ENCODE measurements at places on chromosomes 1 and 21.
A peak's percentile ranks its signal among the peaks of the same experiment; 100 is the strongest.

GRCh38 chr1:78911956-78912880, 94.3 kb downstream of the ADGRL4 start:
- DNase-seq = no peak

DNA sequence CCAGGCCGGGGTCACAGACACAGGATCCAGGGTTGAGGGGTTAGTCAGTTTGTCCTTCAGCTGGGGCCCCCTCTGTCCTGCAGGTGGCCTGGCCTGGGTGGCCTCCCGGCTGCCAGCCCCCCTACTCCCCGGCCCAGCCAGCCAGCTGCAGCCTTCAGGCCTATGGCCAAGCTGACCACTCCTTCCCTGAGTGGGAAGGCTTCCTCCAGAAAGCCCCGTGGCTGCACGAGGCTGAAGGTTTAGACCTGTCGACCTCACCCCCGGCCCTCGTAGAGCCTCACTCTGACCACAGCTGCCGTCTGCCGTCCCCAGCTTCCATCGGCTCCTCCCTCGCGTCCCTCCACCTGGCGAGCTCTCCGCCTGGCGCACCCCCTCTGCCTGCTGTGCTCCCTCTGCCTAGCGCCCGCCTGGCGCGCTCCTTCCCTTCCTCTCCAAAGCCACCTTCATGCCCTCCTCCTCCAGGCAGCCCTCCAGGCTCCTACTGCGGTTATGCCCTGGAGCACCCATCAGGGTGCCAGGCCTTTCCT, 9.6 kb downstream of the TTLL10 start:
- DNase-seq = no peak

GRCh38 chr1:146012703-146013558, 8.6 kb downstream of the HJV start:
- peak; percentile 65 for DNase-seq

- DNase-seq = no peak
These were observed 21.3 kb downstream of the ALPL start for GRCh38 chr1:21530368-21531016.

- peak; percentile 3 for DNase-seq
These were observed 120.0 kb upstream of the RRP15 start for GRCh38 chr1:218164930-218165700.

- DNase-seq = no peak
These were observed at the start of gene RAB25 for GRCh38 chr1:156060937-156061636. Gene RAB25 (plus strand): TSS chr1:156061160. CDS start chr1:156061401, 241 bp downstream.

GRCh38 chr1:3775490-3776230, 3.1 kb downstream of the SMIM1 start:
- peak; percentile 33 for DNase-seq

- DNase-seq = no peak
These were observed 468.4 kb upstream of the C1orf87 start for GRCh38 chr1:60541831-60542532.

DNA sequence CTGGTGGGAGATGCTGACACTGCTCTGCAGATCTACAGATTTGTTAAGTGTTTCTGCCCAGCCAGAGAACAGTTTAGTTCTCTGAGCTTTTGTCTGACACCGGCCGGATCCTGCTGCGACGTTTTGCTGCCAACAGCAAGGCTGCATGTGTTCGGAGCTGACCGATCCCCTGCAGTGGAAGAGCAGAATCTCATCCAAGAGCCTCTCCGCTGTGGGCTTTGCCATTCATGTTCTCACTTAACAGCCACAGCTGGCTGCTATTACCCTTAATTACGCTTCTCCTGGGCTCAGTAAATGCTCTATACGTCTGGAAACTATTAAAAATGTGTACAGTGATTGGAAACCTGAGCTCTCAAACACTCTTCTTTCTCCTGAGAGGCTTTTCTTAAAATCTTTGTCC, 105.3 kb downstream of the BCAR3 start:
- DNase-seq = no peak

DNA sequence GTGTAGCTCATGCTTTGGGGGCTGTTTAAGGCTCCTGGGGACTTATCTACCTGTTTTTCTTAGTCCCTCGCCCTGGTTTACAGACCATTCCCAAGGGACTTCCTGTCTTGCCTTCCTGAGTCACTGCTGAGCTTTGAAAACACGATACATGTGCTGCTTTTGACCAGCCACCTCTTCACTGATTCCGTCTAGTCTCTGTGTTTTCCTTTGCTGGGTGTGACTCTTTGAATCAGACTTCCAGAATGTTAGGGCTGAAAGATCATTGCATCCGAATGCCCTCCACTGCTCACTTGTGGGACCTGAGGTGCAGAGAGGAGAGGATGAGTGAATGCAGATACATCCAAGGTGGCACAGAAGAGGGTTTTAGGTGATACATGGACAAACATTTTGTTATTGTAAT, 35.4 kb upstream of the CITED4 start:
- no peak for DNase-seq

DNA sequence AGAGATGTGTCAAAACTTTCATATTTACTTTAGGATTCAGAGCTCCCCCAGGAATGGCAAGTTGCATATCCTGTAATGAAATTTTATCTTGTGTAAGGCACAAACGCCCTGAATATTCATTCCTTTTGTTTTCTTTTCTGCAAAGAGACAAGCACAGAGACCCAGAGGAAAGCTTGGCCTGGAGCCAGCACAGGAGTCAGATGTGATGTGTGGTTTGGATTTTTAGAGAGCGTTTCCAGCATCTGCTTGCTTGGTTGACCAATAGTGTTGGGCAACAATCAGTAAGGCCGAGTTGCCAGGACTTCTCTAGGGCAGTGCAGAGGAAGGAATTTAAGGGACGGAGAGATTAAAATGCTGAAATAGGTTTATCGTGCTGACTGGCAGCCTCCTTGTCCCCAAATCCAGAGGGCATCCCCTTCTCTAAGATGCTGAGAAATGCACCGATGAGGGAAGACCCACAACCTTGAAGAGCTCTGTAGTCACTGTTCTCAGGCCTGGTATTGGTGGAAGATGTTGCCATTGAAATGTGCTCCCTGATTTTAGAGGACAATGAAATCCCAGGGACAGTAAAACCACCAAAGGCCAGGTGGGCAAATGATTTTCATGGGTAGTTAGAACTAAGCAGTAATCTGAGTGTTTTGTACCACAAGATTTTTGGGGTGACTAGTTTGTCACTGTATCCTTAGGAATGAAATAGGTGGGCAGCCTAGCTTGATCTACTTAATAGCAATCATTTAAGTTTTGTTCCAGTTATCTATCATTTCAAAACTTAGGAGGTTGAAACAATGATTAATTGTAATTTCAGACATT, 37.9 kb upstream of the RHOU start:
- DNase-seq = no peak

GRCh38 chr1:155320661-155321617, at the start of gene RUSC1:
Gene RUSC1 (plus strand): TSS chr1:155320894. CDS start chr1:155321774, 880 bp downstream.
- peak; percentile 80 for DNase-seq

DNA sequence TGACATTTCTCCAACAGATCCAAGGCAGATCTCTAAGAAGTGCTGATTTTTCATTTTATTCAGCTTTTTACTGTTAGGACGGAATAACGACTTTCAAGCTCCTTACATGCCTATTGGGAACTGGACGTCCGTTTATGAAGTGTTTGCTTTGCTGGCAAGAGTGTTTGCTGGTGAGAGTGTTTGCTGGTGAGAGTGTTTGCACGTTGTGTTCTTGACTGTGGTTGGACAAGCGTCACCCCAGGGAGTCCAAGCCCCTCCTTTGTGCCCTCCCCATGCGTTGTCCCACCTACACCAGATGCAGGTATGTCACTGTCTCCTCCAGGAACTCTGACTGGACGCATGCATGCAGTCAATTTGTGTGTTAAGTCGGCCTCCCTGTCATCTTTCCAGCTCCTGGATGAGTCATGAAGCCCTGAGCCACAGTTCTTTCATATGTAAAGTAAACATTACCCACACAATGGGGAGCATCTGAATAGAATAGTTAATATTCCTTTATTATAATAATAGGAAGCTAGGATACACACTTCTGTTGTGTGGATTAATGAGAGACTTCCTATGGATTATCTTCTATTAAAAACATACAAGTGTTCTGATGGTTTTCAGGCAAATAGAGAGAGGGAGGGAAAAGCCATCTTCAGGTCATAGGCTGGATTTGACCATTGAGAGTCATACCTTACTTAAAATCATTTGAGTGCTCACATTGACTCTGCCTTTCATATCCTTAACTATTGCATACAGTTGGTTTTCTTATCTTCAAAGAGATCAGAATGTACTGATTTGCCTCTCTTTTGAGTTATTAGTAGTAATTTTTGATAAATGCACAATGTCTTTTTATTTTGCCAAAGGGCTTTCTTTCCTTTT, 119.2 kb downstream of the GALNT2 start:
- no peak for DNase-seq

- no peak for DNase-seq
These were observed 14.8 kb upstream of the ANGPTL7 start for GRCh38 chr1:11174261-11174942.

GRCh38 chr1:110341146-110341871, 2.1 kb downstream of the RBM15 start:
- DNase-seq = no peak

GRCh38 chr21:31922881-31923280, 50.1 kb downstream of the HUNK start:
- no peak for DNase-seq

All from naive thymus-derived CD4-positive, alpha-beta T cell (primary cell).